Stimulated activated CD4-positive, alpha-beta T cell treated with anti-CD3 and anti-CD28 coated beads, Interleukin-1b, Interleukin-23, amount 100 ng/mL, for 1 hour (primary cell): ENCODE measurements at places on chromosomes 6 and 20.

DNA sequence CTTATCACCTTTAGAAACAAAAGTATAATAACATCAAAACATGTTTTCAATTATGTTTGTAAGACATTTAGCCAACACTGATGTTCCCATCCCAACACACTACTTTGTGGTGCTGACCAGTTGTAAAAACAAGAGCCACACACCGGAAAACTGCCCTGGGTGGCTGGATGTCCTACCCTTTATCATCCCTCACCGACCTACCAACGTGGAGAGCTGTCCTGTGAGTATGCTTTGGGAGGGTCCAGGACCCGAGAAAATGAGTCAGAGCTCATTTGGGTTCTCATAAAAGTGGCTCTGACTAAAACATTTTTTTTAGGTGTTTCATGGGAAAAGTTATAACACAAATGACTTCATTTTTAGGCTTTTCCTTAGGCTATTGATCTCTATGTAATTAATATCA lies 29.3 kb upstream of the CTAGE9 start:
- no peak for DNase-seq

DNA sequence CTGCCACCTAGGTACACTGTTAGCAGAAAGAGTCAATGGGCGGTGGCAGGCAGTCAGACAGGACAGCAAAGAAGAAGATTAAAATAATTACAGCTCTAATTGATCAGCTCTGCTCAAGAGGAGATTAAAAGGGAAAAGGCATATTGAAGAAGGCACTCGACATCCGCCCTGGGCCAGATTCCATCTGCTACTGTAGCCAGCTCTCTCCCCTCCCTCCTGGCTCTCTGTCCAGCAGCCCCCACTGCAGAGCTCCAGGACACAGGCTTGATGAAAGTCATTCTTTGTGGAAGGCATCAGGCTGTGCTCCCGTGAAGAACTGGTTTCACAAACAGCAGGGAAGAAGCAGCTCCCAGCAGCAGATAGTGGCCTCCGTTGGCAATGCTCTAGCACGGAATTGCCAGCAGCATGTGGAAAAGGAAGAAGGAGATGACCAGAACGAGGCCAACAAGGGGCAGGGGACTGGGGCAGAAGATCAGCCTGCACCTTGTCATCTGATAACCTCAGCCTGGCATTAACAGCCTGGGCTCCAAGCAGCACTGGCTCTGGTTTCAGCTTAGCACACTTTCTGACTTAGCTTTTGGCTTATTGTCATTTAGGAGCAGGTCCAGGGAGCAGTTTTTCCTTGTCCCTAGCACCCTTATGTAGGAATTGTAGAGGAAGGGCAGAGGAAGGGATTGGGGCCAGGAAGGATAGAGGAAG lies 465.9 kb downstream of the KIF16B start:
- no peak for DNase-seq

GRCh38 chr6:46973029-46973428 lies 51.3 kb upstream of the ADGRF5 start:
- no peak for DNase-seq

- no peak for DNase-seq
Observed at GRCh38 chr6:85068221-85068620, 303.8 kb upstream of the TBX18 start.

DNA sequence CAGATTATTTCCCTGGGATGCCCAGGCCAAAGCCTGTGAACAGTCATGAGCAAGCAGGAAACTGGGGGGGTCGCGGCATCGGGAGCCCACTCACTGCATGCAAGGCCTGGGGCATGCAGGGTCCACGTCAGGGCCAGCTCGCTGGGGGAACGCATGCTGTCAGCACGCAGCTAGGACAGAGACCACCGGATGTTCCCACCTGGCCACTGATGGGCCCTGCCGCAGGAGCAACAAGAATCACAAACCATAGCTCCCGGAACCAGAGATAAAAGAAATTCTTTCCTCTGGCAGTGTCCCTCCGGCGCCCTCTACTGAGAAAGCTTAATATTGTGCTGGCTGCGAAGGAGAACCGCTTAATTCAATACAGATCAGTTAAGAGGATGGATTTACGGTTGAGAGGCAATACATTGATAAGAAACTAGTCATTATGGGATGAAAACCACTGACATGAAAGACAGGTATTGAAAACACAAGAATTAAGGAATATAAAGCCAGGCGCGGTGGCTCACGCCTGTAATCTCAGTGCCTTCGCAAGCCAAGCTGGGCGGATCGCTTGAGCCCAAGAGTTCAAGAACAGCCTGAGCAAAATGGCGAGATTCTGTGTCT lies 32.6 kb downstream of the C6orf15 start:
- peak; percentile 42 for DNase-seq

DNA sequence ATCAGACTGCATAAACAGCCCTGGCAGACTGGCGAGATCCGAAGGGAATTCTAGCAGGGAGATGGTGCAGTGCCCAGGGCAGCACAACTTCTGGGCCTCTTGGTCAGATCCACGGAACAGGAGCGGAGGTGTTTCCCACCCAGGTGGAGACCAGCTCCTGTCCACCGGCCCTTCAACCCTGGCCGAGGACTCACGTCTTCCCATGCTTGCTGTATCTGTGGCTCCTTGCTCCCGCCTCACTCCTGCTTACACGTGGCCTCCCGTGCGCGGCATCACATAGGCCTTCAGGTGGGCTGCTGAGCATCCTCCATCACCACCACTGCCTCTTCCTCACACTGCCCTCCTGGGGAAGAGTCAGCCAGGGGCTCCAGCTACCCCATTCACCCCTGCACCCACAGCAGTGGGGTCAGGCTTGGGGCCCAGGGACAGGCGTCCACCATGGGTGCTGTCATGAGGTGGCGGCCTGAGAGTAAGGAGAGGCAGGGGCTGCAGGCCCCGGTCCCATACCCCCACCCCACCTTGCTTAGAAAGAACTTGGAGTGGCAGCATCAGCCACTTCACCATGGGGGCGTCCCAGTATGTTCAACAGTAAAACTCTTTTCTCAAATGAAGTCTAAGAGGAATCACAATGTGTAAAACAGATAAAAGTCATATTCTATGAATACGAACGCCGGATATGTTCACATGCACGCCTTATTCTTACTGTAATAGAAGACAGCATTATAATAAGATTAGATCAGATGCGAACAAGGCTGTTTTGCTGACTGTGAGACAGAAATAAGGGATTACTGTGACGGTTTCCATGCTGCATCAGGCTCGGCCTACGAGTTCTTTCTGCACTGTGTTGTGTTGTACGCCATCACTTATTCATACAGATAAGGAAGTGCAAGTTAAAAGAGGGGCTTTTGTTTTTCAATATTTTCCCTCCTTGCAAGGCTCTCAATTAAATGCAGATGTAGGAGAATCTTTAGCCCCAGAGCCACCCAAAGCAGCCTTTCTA lies 165.4 kb downstream of the GRM4 start:
- DNase-seq, result no peak

- DNase-seq, result no peak
Observed at GRCh38 chr6:39204646-39205244, 24.5 kb downstream of the KCNK5 start.

DNA sequence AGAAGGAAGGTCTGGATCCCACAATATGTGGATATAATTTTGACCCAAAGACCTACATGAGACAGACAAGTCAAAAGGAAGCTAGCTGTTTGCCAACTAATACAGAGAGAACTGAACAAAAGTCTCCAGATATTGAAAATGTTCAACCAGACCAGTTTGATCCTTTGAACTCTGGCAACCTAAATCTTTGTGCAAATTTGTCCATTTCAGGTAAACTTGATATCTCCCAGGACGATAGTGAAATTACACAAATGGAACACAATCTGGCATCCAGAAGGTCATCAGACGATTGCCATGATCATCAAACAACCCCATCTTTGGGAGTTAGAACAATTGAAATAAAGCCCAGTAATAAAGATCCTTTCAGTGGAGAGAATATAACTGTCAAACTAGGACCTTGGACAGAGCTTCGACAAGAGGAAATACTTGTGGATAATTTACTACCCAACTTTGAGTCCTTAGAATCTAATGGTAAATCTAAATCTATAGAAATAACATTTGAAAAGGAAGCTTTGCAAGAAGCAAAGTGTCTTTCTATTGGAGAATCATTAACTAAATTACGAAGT lies 41.9 kb upstream of the SDHAF4 start:
- DNase-seq, result no peak

- peak; percentile 22 for DNase-seq
Observed at GRCh38 chr6:31737991-31738979, 1.5 kb upstream of the MSH5 start.

DNA sequence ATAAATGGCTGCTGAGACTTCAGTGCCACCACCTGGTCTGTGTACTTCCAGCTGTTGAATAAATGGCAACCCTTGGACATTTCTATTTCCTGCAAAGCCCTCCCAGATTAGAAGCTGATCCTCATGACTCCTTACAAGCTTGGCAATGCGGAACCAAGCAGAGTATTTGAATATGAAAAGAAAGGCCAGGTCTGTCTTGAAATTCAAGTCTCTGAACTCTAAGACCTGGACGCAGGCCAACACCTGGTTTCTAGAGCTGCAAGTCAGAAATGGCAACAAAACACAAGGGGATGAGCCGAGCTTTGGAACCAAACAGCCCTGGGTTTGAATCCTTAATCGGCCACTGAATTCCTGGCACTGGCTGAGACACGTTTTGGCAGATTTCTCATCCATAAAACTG lies 353.4 kb downstream of the PTPRT start:
- DNase-seq, result no peak

GRCh38 chr6:12235341-12235740 lies 54.8 kb upstream of the EDN1 start:
- DNase-seq, result no peak

- no peak for DNase-seq
Observed at GRCh38 chr6:57432157-57432556, 114.7 kb downstream of the PRIM2 start.

DNA sequence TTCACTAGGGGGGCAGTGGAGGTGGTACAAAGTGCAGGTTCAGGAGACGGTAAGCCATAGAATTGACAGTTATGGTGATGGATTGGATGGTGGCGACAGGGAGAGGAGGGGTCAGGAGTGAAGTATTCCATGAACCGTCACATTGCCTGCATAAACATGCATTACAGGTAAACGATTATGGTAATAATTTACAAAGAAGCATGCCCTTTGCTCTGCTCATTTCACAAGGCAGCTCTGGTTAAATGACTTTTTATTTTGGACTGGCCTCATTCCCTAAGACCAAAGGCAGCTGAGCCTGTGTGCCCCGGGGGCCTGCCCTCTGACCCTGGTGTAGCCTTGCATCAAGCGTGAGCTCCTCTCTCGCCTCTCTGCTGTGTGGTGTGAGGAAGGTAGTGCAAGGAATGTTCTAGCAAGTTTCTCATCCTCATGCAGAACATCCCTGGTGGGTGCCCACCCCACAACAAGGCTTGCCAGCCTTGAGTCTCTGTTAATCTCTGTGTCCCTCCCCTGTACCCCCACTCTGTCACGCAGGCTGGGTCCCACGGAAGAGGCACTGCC lies 59.0 kb downstream of the PPP1R14C start:
- no peak for DNase-seq

DNA sequence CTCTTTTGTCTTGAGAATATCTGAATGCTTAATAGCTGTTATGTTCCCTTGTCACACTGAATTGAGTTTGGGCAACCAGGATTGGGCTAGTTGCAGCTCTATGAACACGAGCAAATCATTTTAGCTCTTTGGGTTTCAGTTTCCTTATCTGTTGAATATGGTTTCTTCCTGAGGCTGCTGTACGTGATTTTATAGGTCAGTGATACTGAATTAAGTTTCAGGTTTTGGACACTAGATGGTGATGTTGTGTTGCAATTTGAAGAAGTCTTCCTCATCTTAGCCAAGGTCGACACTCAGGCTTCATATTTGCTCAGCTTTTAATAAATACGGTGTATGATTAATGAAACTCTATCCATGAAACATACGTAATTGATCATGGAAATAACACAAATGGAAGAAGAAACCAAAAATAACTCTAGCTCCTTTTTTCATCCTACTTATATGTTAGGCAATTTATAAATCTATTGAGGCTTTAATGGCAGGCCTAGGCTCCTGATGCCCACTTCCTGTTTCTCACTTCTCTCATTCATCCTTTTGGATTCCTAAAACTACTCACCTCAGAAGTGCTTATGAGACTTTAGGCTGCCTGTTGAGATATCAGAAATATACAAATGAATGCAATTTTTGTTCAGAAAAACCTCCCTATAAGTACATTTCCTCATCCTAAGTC lies 354.1 kb upstream of the MAP3K7 start:
- DNase-seq, result no peak

DNA sequence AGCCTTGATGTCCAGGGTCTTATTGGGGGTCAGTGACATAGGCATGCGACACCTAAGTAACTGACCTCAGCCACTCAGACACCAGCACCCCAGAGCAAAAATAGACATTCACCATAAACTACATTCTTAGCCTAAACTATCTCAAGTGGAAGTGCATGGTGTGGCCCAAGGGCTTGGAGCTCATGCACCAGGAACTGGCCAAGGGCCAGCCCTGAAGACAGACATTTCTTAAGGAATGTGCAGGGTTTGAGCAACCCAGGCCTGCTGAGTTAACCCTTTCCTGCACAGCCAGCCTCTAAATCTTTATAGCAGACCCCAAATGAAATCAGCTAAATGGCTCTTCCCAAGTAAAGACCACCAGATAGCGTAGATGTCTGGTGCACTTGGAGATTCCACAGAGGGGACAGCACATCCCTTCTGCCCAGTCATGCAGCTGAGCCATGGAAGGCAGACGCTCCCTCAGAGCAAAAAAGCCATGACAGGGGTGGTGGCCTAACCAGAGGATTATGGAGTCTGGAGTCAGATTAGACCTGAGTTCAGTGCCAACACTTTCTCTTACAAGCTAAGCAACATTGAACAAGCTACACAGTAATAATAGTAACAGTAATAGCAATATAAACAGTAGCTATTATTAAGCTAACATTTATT lies 222.6 kb downstream of the ZMYND8 start:
- no peak for DNase-seq

- no peak for DNase-seq
Observed at GRCh38 chr6:121694389-121694788, 258.9 kb downstream of the GJA1 start.

- no peak for DNase-seq
Observed at GRCh38 chr6:47044397-47044796, 2.3 kb upstream of the ADGRF1 start.

DNA sequence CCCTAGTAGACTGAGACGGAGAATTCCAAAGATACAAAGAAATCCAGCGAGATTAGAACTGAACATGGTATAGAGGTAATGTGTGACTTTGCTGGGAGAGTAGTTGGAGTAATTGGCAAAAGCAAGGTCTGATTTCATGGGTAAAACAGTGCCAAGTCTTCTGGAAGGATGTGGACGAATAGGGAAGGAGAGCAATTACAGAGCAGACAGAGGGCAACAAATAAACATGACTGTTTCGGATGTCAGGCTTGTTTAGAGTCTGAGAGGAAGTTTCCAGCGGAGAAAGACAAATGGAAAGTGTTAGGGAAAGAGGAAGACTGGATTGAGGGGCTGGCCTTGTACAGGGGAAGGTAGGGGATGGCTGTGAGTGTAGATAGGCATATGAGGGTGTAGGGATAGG lies 282.2 kb upstream of the PRND start:
- no peak for DNase-seq

DNA sequence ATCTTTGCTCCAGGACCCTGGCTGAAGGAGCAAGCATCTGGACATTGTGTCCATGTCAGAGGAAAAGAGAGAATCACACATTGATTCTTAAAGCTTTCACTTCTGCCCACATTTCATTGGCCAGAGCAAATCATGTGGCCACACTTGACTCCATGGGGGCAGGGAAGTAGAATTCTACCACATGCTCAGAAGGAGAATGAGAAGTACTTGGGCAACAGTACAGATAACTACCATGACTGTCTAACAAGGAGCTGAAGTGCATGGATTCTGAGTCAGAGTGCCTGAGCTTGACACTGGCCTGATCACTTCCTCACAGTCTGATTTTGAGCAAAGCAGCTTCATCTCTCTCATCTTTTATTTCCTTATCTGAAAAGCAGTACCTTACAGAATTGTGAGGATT lies 38.6 kb downstream of the GHRH start:
- DNase-seq, result no peak

GRCh38 chr6:1679031-1679687 lies 69.4 kb downstream of the FOXC1 start:
- DNase-seq, result no peak
